Frontal cortex (tissue), 4 donors: ENCODE measurements at places on chromosomes 4 and X.

DNA sequence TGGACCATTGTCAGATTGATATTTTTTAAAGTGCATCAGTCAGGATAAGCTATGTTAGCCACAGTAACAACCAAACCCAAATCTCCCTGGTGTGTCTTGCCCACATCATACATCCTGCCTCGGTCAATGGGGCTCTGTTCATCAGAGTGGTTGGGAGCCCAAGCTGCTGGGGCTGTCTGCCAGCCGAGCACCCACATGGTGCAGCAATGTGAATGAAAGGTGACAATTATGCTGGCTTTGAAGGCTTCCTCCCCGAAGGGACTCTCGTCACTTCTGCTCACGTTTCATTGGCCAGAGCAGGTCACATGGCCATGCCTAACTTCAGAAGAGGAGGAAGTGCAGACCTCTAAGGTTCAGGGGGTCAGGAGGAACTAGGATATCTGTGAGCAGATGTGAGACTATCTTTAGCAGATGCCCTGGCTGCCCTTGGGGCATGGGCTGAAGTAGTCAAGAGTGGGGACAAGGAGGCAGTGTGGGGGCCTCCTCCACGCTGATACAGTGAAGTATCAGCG, 1.3 kb upstream of the JAKMIP1 start:
- DNase-seq, result no peak

DNA sequence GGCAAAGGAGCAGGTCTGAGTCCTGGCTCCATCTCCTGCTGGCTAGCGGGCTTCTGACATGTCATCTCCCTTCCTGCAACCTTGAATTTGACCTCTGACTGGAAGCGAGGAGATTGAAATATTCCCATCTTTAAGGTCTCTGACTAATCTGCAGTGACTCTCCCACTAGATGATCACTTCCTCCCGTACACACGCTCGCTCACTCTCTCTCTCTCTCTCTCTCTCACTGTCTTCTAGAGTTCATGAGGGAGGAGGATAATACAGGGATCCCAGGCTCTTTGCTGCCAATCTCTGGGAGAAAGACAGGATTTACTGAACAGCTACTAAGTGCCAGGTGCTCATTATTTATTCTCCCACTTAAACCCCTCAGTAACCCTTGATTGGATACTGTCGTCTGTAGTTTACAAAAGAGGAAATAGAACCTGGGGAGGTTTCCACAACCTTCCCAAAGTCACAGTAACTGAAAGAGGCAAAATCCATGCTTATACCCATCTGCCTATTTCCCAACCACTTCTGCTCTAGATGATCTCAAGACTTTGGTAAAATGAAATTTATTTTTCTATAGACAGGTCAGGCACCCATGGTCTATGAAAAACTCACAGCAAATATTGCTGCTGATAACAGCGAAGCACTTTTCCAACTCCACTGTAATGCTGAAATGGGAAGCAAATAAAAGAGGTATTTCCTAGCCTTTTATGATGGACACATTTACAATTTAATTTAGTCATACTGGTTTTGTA, 193.5 kb upstream of the C1QTNF7 start:
- DNase-seq, result no peak

DNA sequence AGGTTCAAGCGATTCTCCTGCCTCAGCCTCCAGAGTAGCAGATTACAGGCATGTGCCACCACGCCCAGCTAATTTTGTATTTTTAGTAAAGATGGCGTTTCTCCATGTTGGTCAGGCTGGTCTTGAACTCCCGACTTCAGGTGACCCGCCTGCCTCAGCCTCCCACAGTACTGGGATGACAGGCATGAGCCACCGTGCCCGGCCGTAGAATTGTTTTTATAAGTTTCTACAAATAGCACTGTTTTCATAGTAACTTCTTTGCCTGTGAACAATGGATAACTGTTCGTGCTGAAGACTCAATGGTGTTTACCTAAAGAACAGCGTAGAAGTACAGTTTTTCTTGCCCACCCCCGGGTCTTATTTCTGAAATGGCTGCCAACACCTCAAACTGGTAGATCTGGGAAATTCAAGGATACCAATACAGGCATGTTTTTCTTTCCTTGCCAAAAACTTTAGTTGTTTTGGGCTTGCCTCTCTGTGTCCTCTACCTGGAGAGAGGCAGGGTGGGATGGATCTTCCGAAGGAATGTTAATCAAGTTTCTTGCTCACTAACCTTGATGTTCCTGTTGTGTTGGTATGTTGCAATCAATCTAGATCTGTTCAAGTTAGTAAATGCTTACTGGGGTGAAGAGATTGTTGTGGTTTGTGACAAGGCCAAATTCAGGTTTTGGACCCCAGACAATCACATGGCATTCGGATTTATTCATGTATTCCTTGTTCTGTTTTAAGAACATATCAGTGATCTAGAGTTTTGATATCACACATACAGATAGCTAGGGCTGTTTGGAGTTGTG, 2.8 kb upstream of the RUFY3 start:
- no peak for DNase-seq

- DNase-seq, result no peak
Observed at GRCh38 chrX:12770440-12770839, 20.8 kb upstream of the PRPS2 start.

GRCh38 chr4:174522183-174523024, at the start of gene HPGD:
TSS of gene HPGD (minus strand) at chr4:174522488. CDS start at chr4:174522451, 37 bp downstream.
- DNase-seq, result no peak

DNA sequence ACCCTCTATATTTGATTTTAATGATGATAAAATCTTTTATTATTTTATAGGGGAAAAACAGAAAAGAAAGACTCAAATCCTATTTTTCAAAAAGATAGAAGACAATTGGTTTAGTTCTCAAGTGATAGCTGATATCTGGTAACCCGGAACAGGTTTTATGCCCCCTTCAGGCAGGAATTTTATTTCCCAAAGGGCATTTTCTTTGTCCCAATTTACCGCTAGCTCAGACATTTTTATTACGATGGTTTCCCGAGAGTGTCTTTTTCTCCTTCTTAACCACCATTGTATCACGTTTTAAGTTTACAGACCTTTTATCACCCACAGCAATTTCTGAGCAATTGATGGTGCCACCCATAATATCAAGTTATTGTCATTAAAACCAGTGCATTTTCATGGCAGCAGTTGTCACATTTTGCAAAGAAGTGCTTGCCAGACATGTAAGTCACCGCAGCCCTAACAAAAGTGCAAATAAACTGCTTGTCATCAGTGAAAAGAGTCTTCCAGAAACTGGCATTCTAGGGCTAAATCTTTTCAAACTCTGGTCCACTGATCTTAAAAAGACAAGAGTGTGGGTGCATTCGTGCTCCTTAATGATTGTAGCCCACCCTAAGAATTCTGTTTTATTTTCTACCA, 204.8 kb upstream of the VCX start:
- no peak for DNase-seq

DNA sequence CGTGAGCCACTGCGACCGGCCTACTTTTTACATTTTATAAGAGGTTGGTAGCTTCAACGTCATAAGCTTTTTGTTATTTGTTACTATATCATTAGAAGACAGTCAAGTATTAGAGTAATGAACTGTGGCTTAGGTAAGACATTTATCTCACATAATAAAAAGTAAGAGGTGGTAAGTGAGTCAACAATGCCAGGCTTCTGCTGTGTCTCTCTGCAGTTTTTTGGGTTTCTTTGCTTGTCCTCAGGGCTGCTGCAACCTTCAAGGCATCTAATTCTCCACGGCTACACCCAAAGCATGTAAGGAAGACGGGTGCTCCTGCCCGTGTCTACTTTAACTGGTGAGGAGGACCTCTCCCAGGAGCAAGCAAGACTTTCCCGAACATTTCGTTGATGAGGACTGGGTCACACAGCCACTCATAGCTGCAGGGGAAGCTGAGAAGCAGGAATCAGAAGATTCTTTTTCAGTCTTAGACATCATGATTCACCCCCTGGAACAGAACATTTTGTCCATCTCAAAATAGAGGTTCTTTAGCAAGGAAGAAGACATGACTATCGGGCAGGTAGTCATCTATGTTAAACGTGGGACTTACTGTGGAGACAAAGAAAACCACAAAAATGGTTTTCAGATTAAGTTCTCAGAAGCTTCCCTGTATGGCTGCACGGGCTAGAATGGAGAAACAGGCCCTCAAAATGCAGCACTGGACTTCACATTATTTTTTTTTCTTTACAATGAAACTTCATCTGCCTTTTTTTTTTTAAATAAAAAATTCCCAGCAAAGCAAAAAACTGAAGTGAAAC, 13.0 kb upstream of the RHOH start:
- no peak for DNase-seq

DNA sequence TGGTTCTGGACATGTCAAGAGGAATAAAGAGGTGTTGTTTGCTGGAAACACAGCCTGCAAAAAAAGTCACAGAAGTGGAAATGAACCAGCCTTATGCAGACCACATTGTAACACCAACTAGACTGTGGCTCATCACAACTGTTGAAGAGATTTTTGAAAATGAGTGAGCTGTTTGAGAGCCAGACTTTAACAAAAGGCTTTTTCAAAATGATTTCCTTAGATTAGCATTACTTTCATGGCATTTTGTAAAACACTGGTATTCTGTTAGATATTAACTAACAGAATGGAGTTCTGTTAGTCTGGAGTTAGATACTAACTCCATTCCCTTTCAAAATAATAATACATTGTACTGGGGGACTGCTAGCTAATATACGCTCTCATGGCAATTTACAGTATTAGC, 60.6 kb upstream of the GABRA2 start:
- no peak for DNase-seq

GRCh38 chrX:19566359-19567222, 51.3 kb upstream of the MAP3K15 start:
- no peak for DNase-seq

DNA sequence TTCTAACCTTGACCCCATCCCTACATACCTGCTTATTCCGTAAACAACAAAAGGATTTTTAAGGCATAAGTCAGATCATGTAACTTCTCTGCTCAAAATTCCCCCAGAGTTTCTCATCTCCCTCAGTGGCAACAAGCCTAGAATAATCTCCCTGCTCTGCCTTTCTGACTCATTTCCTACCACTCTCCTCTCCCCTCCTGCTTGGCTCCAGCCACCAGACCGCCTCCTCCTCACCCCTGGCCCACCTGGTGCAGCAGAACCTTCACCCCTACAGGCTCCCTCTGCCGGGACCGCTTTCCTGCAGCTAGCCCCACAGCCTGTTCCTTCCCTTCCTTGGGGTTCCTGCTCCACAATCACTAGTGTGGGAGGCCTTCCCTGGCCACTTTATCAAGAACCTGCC, 32.1 kb downstream of the TSPAN5 start:
- DNase-seq, result no peak

DNA sequence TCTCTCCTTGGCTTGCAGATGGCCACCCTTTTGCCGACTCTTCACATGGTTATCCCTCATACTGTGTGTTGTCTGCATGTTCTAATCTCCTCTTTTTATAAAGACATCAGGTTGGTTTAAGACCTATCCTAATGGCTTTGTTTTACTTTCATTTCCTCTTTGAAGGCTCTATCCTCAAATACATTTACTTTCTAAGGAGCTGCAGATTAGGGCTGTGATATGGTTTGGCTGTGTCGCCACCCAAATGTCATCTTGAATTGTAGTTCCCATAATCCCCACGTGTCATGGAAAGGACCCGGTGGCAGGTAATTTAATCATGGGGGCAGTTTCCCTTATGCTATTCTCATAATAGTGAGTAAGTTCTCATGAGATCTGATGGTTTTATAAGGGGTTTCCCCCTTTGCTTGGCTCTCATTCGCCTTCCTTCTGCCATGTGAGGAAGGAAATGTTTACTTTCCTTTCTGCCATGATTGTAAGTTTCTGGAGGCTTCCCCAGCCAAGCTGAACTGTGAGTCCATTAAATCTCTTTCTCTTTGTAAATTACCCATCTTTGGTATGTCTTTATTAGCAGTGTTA, 204.5 kb downstream of the RELL1 start:
- DNase-seq, result no peak

- no peak for DNase-seq
Observed at GRCh38 chrX:134191281-134191680, 45.7 kb upstream of the CCDC160 start.

GRCh38 chrX:131544218-131544617, 344 bp downstream of the OR13H1 start:
- no peak for DNase-seq

- DNase-seq, result no peak
Observed at GRCh38 chr4:113960684-113961321, 18.6 kb downstream of the ARSJ start.

GRCh38 chr4:76087007-76087769, 12.7 kb downstream of the ART3 start:
- DNase-seq, result peak; percentile 54
